ENCODE measurements at places on chromosomes 1 and 21.

DNA sequence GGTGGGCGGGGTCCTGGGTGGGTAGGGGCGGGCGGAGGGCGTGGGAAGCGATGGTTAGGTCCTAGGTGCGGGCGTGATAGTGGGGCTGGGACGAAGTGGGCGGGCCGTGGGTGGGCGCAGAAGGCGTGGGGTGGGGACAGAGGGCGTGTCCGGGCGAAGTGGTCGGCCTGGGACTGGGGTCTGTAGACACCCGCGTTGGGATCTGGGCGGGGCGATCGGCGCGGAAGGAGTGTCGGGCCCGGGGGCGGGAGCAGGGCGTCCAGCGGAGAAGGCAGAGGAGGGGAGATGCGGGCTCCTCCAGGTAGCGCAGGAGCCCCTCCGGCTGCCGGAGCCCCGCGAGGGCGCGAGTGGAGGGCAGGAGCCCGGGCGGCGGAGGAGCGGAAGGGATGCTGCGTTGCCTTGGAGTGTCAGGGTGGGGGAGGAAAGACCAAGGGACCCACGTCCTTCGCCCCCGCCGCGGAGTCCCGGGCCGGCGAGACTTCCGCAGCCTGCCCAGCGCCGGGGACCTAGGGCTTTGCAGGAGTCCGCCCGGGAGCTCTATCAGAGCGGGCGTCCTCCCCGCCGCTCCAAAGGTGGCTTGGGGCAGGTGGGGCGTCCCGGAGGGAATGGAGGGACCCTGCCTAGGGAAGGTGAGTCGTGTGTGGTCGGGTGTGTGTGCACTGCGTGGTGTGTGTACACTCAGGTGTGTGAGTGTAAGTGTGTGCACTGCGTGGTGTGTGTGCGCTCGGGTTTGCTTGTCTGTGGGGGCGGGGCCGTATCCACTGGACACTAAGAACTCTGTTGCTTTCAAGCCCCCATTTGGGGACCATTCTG is 27.0 kb upstream of the PRSS38 start:
- DNase-seq, result no peak

DNA sequence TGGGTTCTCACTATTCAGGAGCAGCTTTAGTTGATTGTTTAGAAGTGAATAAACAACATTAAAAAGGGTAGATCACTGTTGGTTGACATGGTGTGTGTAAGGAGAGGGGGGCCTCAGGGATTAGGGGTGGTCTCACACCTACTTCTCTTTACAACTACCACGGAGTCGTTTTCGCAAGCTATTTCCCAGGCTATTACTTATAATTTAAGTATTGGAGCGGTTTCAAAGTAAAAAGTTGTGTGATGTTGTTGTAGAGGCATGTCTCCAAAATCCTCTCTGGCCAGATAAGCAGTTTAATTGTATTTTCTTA is 1.3 kb downstream of the GPSM2 start:
- DNase-seq, result no peak

DNA sequence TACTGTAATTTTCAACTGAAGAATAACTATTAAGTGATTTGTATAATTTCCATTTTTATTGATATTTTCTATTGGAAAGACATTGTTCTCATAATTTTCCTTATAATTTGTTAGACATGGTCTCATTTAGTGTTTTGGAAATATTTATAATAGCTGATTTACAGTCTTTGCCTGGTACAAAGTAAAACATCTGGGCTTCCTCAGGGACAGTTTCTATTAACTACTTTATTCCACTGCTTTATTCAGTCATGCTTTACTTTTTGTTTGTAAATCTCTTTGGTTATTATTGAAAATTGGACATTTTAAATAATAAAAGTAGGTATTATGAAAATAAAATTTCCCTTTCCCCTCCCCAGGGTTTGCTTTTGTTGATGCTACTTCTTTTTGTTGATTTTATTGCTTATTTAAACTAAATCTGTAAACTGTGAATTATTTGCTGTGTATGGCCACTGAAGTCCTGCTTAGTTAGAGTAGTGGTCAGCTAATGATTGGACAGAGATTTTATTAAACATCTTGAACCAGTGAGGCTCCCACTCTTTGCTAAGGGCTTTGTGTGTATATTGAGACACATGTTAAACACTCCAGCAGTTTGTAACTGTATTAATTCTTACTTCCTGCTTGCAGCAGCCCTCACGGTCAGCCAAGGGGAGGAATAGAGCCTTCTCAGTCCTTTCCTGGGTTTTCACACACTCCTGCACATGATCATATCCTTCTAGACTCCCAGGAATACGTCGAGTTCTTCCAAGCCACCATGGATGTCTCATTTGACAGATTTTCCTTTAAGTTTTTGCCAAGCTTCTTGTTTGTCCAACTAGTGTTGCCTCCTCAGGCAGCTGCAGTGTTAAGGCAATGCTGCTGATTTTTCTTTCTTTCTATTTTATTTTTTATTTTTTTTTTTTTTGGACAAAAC is 994.6 kb upstream of the PRMT6 start:
- no peak for DNase-seq

DNA sequence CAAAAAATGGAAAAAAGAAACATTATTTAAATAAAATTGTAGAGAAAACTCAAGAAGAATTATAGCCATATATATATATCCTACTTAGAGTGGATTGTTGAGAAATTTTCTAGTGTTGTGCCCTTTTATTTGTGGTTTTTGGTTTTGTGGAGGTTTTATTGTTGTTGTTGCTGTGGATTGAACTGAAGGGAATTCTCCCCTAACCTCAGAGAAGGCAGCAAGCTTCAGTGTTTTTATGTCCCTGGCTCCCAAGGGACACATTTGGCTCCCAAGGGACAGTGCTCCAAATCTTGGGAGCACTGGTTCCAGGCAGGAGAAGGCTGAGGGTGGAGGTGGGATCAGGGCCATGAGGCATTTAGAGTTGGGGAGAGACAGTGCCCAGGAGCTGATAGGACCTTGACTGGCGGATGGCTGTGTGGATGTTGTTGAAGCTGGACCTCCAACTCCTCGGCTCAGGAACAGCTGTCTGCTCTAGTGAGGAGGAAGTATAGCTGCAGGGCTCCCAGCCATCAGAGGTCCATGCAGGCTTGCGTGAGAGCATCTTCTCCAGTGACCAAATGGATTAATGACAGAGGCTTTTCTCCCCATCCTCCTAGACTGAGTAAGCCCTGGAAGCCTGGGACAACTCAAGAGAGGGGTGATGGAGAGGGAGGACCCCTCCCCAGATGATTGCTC is 100.5 kb downstream of the TEX35 start:
- no peak for DNase-seq

DNA sequence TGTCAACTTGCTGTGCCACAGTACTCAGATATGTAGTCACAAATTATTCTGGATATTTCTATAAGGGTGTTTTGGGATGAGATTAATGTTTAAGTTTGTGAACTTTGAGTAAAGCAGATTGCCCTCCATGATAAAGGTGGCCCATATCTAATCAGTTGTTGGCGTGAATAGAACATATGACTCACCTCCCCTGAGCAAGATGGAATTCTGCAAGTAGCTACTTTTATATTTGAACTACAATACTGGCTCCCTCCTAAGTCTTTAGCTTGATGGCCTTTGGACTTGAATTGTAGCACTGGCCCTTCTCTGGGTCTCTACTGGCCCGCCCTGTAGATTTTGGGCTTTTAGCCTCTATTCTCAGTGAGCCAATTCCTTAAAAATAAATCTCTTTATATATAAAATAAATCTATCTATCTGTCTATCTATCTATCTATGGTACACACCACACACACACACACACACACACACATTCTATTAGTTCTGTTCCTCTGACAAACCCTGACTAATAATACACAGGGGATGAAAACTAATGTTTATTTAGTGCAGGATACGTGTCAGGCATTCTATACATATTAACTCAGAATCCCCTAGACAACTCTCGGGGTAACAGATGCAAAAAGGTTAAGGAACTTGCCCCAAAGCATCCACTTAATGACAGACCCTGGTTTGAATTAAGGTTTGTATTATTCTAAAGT is 37.9 kb upstream of the PDC start:
- no peak for DNase-seq

DNA sequence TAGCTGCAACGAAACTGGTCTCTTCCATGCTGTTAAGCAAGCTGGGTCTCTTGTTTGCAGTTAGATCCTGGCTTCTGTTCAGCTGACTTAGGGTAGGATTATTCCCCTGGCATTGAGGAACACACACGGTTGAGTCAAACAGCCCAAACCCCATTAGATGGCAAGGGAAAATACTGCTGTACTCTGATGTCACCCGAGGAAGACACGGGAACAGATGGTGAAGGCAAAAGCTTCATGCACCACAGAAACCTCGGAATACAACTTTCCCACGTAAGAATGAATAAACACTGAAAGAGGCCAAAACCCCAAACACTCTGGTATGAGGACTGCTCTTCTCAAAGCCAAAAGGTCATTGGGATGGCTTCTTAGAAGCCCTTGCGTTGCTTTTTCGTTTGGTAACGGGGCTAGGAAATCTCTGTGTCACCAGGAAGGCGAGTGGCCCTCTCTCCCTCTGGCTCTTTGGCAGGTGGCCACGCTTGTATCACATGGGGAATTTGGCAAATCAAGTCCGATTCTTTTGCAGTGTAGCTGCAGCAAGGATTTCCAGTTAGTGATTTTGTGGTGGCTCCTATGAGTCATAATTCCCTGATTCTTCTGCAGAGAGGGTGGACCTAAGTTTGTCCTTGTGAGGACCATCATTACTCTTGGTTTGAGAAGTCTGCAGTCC is 16.7 kb upstream of the LYST start:
- no peak for DNase-seq

DNA sequence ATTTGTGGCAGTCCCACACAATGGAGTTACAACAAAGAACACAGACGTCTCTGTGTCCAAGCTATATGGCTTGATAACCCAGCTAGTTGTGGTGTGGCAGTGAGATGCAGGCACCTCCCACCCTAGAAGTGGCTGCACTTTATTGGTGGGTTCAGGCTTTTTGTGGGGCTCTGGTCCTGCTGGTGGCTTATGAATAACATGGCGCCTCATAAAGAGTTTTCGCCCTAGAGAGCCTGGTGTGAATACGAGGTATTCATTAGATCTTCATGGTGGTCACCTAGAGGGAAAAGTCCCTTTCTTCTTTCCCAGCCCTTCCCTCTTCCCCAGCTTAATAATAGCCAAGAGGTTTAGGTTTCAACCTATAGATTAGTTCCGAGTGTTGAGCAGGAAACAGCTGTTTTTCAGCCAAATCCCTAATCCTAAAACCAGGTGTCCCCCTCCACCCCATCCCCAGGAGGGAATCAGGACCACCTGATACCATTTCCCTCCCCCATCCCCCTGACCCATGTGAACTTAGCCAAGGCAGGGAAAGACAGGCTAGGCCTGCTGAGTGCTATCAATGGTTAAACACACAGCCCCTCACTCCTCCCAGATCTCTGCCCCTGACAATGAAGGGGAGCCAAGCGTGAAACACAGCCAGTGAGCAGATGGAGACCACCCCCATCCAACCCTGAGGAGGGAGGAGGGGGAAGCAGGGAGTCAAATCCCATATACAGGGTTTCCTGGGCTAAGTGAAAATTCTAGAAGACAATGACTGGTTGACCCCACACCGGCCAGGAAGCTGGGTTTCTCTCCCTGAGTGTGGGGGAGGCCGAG is 58.2 kb downstream of the NFASC start:
- DNase-seq, result no peak

- peak; percentile 43 for DNase-seq
Measured at GRCh38 chr1:151944126-151944856, 35.0 kb upstream of the THEM4 start.

- DNase-seq, result no peak
Measured at GRCh38 chr1:156440654-156441437, 59.7 kb downstream of the MEF2D start.

DNA sequence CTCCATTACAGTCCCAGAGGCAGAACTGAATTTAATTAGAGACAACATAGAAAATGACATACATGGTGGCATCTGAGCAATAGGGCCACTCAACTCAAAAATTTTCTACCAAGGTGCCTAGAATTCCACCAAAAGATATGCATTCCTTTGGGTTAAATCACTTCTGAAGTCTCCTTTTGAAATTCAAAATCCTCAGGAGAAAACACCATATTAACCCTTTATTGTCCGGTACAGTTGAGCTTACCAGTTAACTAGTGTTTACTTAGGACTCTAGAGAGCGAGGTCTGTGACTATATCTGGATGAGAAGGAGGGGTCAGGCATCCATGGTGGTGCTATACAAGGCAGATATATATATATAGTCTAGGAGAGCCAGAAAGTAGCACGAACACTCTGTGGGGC is 355.6 kb upstream of the CAMK1G start:
- no peak for DNase-seq

DNA sequence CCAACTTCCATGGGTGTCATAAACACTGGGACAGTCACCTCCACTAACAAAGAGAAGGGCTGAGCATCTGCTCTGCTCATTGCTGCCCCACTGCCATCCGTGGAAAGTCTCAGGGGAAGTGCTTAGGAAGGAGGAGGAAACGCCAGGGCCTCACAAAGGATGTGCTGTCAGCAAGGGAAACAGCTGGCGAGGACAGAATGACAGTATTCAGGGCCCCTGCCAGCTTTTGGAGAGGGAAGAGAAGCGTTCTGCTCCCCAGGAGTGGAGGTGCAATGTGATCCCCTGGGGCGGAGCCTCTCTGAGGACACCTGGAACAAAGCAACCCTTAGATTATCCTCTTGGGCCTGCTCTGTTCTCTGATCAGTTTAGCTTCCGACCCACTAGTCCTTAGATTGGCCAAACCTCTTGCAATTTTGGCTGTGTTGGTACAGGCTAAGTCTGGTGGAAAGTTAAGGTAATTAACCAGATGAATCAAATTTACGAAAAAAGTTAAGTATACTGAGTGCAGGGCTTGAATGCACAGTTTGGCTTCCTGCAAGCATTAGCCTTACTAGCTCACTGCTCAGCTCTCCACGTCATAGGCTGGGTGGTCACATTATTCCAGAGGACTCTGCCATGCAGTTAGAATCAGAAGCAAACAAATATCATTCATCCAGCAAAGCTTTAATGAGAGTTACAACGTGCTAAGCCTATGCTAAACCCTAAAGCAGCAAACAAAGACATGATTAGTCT is 170.2 kb upstream of the NFIA start:
- no peak for DNase-seq

GRCh38 chr1:113156368-113156767 is 83.4 kb downstream of the LRIG2 start:
- no peak for DNase-seq

All from CD4-positive, alpha-beta T cell treated with Interleukin-21 for 1 hour (primary cell).